ENCODE measurements at places on chromosomes 7 and 10.

DNA sequence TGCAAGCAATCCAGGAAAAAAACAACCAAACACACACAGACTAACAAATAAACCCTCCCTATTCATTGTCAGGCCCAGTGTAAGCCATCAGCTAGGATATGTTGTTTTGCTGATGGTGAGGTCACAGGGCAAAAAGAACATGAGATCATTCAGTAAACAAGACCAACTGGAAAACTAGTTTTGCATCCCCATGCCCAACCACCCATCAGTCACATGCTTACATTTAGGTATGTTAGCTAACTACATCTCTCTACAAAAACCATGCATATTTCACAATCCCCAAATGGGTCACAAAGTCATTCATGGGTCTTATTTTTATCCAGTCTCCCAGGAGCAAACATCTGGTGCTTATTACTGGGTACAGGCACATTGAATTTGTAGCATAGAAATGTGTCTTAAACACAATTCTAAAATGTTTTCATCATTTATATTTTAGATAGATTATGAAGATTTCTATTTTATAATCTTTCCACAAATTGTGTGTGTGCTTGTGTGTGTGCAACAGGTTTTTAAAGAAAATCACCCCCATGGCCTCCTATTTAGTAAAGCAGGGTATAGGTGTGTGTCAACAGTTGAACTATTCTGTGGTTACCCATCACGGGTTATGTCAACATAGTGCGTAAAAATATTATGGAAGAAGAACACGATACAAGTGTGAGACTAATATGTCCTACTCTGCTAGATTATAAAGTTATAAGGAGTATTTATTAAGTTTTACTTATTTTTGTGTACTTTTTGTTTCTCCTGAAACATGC is 103.8 kb upstream of the AKR1E2 start:
- no peak for DNase-seq

GRCh38 chr10:43939389-43939938 is 290.8 kb upstream of the ZNF32 start:
- no peak for DNase-seq

DNA sequence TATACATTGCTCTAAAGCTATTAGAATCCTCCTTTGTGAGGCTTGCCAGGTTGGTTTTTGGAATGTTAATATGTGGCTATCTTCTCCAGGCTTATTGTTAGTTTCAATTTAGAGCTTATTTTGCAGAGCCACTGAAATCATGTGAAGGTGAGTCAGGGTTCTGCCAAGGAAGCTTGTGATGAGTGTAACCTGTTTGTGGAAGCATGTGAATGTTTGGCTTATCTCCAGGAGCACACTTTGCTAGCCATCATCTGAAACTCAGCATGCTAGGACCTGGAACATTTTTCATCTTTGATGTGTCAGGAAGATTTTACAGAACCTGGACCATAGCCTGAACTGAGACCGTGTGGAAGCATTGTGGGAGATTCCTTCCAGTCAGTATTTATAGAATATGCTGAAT is 197.3 kb downstream of the PPP1R9A start:
- no peak for DNase-seq

GRCh38 chr10:92124616-92125143 is 166.2 kb downstream of the CPEB3 start:
- DNase-seq, result no peak

GRCh38 chr7:26197153-26198115 is 3.1 kb downstream of the HNRNPA2B1 start:
- DNase-seq, result no peak

DNA sequence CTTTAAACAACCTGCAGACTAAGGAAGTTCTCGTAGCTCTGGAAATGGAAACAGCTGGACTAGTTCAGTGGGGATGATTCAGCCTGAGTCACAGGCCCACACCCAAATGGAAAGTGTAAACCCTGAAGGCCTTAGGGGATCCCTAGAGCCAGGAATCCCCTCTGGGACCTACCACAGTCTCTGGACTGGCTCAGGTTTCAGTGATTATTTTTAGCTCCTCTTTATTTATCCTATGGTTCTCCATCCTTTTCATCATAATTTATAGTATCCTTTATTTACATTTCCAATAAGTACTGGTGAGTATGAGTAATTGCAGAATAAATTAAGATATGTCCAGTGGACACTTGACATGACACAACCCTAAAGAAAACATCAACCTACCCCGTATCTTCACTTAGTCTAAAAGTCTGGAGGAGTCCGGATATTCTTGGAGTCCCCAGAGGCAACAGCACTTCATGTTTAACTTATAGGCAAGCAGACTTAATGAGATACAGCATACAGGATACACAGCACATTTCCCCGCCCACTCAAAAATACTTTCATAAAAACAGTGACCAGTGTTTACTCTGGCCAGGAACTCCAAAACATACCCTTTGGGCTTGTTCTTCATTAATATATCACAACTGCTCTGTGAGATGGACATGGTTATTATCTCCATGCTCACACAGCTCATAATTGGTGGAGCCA is 28.4 kb upstream of the SEMA3E start:
- no peak for DNase-seq

DNA sequence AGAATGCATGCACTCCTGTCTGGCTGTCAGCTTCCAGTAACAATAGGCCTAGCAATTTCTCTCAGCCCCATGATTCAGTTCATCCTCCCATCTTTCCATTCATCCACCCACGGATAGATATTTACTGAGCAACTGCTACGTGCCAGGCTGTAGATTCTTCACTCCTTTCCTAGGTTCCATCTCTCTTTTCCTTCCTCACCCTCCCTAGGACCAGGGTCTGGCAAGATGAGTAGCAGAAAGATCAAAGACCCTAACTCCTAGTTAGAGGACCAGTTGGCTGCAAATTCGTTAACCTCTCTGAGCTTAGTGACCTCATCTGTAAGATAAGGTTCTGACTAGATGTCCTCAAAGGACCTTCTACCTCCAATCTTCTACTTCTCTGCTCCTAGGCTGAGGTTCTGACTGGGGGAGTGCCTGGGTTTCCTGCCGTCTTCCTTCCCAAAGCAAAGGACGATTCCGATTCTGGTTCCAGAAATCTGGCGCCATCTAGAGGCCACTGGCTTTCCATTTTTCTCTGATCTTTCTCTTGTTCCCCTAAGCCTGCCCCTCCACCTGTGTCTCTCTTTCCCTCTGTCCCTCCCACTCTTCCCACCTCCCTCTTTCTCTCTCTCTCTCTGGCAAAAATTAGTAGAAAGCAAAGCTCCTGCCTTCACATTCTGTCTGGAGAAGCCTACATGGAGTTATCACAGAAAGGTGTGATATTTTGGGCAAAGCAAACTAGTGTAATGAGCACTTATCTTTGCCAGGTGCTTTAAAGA is 26.2 kb downstream of the TBATA start:
- DNase-seq, result peak; percentile 43

GRCh38 chr10:130481936-130482335 is 345.7 kb downstream of the GLRX3 start:
- DNase-seq, result no peak

GRCh38 chr7:117587931-117588330 is 108.1 kb downstream of the CFTR start:
- no peak for DNase-seq

DNA sequence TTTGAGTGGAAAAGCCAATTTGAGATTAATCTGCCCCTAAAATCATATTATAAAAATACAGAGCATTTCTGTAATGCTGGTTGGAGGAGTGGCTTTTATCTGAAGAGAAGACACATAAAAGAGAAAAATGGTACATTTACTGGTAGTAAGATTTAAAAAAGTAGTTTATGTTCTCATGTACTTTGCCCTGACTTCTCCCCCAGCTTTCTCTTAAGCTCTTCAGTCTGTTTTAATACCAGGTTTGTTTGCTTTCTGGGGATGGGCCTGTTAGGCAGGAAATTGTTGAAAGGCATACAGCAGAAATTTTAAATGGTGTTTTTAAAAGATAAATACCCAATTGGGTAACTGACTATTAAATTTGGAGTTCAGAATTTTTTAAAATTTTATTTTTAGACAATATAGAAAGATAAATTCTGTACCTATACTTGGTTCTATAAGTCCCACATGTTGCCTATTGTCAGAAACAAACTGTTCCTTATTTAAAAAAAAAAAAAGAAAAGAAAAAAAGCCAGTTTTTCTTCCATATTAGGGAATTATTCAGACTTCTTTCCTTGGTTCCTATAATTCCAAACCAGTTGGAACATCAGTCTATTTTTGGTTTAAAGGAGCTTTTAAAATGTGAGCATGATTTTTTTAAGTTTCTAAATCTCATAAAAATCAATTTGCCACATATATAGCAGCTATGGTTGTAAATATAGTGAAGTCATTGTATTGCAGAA is 136.6 kb downstream of the ARID5B start:
- no peak for DNase-seq

GRCh38 chr7:37769291-37769690 is 79.1 kb upstream of the NME8 start:
- no peak for DNase-seq

DNA sequence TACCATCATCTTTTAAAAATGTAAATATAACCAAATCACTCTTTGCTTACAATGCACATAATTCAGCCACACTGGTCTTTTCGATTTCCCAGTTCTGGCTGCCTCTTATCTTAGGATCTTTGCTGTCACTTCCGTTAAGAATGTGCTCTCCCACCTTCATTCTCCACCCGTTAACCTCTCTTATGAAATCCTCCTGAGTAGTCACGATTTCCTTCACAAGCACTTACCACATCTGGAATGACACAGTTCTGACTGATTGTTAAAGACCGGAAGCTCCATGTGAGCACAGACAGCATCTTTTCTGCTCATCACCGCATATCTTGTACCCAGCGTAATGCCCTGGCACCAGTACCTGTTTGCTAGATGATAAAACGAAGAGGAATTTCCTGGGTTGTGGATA is 84.3 kb downstream of the CUL2 start:
- DNase-seq, result no peak

- no peak for DNase-seq
Measured at GRCh38 chr7:94250124-94250523, 144.6 kb upstream of the COL1A2 start.

DNA sequence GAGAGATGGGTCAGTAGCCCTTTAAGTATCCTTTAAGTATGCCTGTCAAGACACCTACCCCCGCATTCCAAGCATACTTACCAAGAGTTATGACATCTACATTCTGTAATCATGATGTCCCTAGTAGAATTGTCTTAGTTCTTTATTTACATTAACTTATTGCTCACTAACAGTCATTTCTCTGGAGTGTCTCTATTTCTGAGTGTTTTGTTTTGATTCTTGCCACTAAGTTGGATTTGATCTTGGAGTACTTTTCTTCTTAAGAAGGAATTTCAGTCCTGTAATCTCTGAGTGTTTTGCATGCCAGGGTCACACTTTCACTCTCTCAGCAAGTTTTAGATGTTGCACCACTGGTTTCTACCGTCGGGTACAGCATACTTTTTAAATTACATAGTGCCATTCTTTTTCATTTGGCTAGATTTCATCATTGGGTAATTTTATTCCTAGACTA is 1053.9 kb downstream of the KCNMA1 start:
- no peak for DNase-seq

- no peak for DNase-seq
Measured at GRCh38 chr7:26250239-26250638, 41.4 kb upstream of the SNX10 start.

DNA sequence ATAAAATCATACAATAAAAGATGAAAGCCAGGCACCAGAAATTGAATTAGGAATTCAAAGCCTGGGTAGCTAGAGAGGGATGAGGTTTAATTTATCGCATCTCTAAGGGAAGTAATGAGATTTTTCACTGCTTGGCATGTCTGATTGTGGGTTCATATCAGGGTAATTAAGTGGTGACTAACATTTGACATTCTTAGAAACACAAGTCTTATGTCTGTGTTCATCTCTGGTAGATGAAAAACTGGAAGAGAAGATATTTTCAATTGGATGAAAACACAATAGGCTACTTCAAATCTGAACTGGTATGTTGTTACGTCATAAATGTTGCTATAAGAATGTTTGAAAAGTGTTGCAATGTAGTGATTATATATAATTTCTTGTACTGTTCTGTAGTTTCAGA is 36.8 kb upstream of the ARMS2 start:
- no peak for DNase-seq

- DNase-seq, result no peak
Measured at GRCh38 chr7:128863433-128863989, 855 bp downstream of the ATP6V1F start.

DNA sequence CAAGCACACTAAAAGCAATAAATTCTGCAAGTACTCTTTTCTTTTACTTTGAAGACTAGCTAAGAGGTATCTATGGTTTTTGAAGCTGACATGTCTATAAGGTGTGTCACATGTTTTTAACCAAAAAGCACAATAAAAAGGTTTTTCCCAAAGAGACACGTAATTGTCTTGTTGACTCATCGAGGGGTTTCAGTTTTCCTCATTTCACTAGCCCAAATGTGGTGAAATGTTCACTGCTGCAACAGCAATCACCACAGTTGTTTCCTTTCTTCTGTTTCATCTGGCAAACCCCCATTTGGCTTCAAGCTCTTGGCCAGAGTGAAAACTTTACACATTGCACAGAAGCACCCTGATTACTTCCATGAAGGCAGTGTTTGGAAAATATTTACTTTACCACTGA is 3.8 kb upstream of the HOXA4 start:
- DNase-seq, result no peak

DNA sequence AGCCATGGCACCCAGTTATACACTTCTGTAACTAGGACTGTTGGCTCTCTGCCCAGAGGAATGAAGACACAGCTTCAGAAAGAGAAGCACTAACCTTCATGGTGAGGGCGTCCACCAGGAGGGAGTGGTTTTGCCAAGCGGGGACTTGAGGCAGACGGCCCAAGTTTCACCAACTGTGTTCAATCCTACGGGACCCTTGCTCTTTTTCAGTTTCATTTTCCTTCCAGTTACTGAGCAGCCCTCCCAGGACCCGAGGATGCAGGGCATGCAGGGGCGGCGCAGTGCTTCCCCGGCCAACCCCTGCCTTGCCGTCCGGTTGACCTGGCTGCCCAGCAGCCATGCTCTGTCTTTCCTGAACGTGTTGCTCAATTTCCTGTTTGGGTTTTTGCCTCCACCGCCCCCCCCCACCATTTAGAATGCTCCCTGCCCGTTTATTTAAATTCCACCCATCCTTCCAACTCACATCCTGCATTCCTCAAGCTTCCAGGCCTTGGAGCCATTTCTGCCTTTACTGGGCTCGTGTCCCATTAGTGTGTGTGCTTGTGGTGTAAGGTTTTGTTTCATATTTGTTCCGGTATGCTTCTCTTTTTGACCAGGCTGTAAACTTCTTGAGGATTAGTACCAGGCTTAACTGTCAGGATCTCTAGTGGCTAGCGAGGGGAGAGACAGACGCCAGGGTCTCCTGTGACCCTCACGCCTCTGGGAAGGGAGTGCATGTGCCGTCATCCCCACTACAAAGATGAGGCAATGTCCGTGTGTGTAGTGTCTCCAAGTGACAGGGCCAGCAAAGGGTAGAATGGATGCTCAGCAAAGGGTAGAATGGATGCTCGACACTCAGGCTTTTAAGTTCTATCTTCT is 31.6 kb downstream of the IL15RA start:
- DNase-seq, result no peak

- DNase-seq, result no peak
Measured at GRCh38 chr10:110034596-110034995, 26.8 kb downstream of the ADD3 start.

DNA sequence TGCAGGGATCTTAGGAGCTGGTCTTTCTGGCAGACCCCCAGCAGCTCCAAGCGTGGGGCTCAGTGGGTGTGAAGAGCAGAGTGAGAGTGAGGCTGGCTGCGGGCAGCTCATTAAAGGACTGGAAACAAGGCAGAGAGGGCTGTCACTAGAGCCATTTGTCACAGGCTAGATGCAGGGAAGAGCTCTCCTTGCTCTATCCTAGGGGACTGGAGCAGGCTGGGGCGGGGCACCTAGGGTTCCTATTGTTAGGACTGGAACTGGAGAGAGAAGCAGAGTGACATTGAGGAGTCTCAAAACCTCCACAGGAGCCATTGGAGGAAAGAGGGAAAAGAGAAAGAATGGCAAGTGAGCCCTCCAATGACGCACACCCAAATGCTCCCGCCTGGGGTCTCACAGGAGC is 772 bp upstream of the DDC start:
- DNase-seq, result no peak
